Stimulated activated CD4-positive, alpha-beta T cell treated with anti-CD3 and anti-CD28 coated beads, Interleukin-1b, Interleukin-23, amount 100 ng/mL, for 4 hours (primary cell): ENCODE measurements at places on chromosomes 7 and 10.

- DNase-seq, result peak; percentile 17
Observed at GRCh38 chr7:37408291-37409228, 40.1 kb downstream of the ELMO1 start.

- DNase-seq, result no peak
Observed at GRCh38 chr7:124059375-124059774, 26.5 kb upstream of the TMEM229A start.

GRCh38 chr7:138049505-138050116, 26.6 kb upstream of the AKR1D1 start:
- DNase-seq, result no peak

- DNase-seq, result no peak
Observed at GRCh38 chr10:89795840-89796239, 94.5 kb downstream of the KIF20B start.

DNA sequence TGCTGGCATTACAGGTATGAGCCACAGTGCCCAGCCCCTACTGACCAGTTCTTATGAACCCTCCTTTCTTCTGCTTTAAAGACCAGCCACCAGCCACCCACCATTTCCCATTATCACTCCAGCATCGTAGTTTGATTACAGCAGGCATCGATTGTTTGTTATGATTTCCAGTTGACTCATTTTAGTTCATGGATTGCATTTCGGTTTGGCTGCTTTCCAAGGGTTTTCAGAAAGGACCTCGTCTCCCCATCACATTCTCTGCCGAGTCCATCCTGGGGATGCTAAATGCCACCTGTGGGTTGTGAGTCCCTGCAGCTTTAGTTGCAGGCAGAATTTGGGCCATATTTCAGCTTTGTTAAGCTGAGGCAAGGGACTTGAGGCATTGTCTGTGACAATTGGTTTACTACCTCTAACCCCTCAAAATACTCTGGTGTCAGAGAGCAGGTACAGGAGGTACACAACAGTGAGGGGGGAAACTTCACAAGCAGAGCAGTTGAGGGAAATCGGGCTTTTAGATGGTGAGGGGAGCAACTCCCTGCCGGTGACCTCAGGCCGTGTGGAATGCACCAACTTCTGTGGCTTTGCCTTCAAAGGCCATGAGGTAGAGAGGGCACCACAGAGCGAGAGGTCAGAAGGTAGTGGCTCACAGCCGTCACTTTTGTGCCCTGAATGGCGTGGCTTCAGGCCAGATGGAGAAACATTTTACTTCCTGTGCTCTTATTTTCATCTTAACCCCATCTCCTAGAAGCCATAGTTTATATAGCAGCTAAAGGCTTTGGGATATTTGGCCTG, 203.8 kb downstream of the CCDC3 start:
- no peak for DNase-seq
